Left kidney (tissue), 8 donors: ENCODE measurements at places on chromosomes 7 and 10. TPM values are rescaled to one million over a fixed set of nuclear protein-coding genes. Genes with fewer than 3 reads are reported as not detected.

Gene AKR1C2
- 8.5 TPM for polyA plus RNA-seq

Gene PAX2
- 235 TPM for polyA plus RNA-seq

Gene GRB10
- polyA plus RNA-seq: 45.6 TPM

Gene MRLN
- polyA plus RNA-seq: 0.48 TPM

GRCh38 chr10:69385454-69386350 is 31.0 kb downstream of the TACR2 start:
- DNase-seq: no peak

DNA sequence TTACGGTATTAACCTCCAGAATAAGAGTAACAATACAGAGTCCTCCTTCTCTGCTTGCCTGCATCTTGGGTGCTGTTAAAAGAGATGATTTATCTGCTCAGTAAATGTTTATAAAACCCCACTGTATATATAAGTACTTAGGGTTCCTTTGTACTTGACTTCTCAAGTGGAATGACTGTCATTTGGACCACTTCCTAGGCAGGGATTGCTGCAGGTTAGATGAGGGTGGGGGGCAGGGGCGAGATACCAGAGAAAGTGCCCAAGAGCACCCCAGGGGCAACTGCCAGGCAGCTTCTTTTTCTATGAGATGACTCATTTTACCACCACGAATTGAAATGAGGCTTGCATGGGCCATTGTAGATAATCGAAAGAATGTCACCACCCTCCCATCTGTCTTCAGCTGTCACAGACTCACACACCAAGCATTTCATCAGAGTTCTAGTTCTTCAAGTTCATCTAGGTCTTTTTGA is 421.9 kb upstream of the GALNT17 start:
- no peak for DNase-seq

- no peak for DNase-seq
Observed at GRCh38 chr7:8373851-8374250, 59.6 kb upstream of the NXPH1 start.

DNA sequence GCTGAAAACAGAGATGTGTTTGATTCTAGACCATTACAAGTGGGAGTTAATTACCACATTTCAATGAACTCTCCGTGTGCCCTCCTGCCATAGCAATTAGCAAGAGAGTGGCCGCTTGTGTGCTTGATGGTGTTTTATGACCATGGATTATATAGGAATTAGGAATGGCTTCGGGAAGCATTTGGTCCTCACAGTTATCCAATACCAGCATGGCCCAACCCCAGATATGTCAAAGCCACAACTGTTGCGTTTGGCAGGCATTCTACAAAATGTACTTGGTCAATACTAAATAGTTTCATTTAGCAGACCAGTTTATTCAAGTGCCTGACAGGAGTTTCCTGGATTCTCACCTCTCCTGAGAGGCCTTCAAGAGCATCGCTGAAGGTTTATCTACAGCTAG is 509.0 kb upstream of the GALNT17 start:
- no peak for DNase-seq

- no peak for DNase-seq
Observed at GRCh38 chr7:122442929-122443328, 138.4 kb upstream of the FEZF1 start.

GRCh38 chr7:131052285-131052904 is 275.3 kb upstream of the MKLN1 start:
- no peak for DNase-seq

- DNase-seq: no peak
Observed at GRCh38 chr7:999941-1000935, 17.3 kb downstream of the CYP2W1 start.

DNA sequence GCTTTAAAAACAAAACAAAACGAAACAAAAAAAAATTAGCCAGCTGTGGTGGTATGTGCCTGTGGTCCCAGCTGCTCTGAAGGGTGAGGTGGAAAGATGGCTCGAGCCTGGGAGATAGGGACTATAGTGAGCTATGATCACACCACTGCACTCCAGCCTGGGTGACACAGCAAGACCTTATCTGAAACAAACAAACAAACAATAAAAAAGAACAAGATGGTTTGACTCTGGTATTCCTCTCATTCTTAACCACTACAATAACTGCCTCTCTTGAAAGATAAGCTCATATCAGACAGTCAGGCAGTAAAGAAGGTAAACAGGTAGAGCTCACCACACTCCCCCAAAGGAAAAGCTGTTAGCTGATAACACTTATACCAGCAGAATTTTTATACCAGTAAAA is 14.1 kb upstream of the DUSP5 start:
- DNase-seq: no peak
